ENCODE measurements at places on chromosomes 11 and 22.

DNA sequence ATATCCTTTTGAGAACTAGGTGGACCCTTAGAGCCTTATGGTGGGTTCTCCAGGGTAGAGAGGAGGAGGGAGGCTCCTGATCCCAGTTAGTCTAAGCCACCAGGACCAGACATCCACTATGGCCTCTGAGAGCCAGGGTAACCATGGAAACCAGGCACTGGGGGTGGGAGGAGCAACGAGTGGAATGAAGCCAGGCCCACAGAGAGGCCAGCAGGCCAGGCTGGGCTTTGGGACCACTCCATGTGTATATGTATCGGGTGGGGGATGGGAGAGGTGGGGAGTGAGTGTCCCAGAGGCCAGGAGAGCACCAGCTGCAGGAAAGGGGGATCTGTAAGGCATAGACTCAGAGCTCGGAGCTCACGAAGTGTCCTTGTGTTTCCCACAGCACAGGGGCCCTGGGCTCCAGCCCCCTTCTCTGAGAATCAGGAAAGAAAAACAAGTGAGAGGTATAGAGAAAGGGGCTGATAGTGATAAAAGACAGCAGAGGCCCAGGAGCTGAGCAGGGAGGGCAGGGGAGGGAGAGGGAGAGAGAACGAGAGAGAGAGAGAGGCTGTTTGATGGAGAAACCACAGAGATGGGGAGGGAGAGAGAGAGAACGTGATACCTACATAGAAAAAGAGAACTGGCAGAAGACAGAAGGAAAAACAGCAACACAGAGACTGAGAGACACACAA is 15.5 kb upstream of the TSPAN18 start:
- no peak for DNase-seq

DNA sequence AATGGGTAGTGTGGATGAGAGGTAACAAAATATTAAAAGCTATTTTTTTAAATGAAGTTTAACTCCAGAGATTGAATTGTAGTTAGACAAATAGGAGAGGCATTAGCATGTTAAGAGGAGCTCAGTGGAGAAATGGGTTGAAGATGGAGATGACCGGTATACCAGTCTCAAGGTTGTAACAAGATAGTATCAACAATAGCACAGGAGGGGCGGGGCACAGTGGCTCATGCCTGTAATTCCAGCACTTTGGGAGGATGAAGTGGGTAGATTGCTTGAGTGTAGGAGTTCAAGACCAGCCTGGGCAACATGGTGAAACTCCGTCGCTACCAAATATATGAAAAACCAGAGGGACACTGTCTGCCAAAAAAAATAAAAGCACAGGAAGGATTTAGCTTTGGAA is 6.0 kb upstream of the ANKRD42 start:
- DNase-seq: no peak

- no peak for DNase-seq
Observed at GRCh38 chr11:30568931-30569330, 17.2 kb downstream of the MPPED2 start.

GRCh38 chr11:46238967-46239800 is 38.3 kb upstream of the CREB3L1 start:
- DNase-seq: peak; percentile 60

- no peak for DNase-seq
Observed at GRCh38 chr22:43205261-43205691, 18.3 kb upstream of the TTLL12 start.
